Camera-type eye (tissue), 1 donor: ENCODE measurements at places on chromosomes 16 and 17. TPM values are rescaled to one million over a fixed set of nuclear protein-coding genes. Genes with fewer than 3 reads are reported as not detected.

The NKD1 gene
- total RNA-seq = 15.0 TPM

The OVCA2 gene
- total RNA-seq = 24.0 TPM

The KRTAP3-1 gene
- total RNA-seq = not detected

The PRAC2 gene
- not detected for total RNA-seq

The LPCAT2 gene
- 32.5 TPM for total RNA-seq

The PPM1E gene
- total RNA-seq = 32.9 TPM
